T-cell (primary cell): ENCODE measurements at places on chromosomes 7 and 10.

DNA sequence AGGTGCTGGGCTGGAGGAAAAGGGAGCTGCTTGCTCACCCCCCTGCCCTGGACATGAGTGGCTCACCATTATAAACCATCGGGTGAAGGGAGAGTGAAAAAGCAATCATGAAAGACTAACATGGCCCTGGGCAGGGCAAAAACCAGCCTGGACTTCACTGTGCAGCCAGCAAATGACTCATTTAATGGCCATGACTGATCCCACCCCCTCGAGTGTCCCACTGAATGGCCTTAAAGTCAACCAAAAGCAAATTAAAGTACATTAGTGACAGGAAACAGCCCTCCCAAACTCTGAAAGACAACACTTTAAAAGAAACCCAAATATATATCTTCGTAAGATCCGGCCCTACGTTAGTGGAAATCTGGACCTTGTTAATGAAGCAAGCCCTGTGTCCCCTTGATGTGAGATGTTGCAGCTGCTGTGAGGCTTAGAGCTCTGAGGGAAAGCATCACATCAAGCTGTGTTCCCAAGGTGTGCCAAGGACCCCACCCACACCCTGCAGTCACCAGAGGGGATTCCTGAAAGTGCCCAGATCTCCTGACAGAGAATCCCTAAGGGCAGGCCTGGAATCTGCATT is 31.2 kb downstream of the ADCYAP1R1 start:
- no peak for DNase-seq
- no peaks in the 10 kb centered on the region for H3K4me1 ChIP-seq
- no peaks in the 10 kb centered on the region for H3K27me3 ChIP-seq
- no peak overlapping the region for H3K4me3 ChIP-seq

DNA sequence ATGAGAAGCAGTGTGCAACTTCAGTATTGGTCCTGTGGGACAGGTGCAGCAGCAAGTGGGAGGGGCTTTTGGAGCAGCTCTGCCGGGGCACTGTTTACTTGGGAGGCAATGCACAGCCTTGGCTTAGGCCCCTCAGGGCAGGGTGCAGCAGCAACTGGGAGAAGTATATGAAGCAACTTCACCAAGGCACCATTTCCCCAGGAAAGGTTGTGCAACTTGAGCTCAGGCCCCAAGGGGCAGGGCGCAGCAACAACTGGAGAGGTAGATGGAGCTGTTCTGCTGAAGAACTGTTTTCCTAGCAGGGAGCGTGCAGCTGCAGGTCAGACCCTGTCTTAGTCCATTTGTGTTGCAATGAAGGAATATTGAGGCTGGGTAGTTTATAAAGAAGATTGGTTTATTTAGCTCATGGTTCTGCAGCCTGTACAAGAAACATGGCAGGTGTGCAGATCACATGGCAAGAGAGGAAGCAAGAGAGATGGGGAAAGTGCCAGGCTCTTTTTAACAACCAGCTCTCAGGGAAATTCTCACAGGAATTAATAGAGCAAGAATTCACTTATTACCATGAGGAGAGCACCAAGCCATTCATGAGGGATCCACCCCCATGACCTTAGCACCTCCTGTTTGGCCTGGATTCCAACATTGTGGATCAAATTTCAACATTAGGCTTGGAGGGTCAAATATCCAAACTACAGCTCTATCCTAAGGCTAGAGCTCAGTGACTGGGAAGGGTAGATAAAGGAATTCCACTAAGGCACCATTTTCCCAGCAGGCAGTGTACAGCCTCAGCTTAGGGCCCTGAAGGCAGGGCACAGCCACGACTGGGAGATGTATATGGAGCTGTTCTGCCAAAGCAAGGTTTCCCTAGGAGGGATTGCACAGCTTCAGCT is 10.9 kb downstream of the GPR141 start:
- no peaks in the 10 kb centered on the region for H3K36me3 ChIP-seq
- H3K4me1 ChIP-seq, result no peaks in the 10 kb centered on the region
- peaks cover 11% of the 10 kb centered on the region for H3K27me3 ChIP-seq
- no peak for DNase-seq
- no peak overlapping the region for H3K27ac ChIP-seq

DNA sequence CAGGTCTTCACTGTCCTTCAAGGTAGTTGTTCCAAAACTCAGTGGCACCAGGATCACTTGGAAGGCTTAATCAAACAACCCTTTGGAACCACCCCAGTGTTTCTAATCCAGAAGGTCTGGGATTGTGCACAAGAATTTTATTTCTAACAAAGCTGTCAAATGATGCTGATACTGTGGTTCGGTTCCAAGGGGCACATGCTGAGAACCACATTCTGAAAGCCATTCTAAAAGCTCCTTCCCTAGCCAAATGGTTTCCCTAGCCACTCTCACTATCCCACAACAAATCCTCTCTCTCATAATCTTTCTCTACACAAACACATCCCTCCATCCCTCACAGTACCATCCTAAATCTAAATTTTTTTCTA is 52.1 kb downstream of the MACC1 start:
- no peak overlapping the region for H3K27ac ChIP-seq
- no peak for DNase-seq
- H3K36me3 ChIP-seq, result no peaks in the 10 kb centered on the region
- H3K4me3 ChIP-seq, result no peak overlapping the region
- no peaks in the 10 kb centered on the region for H3K4me1 ChIP-seq
- H3K27me3 ChIP-seq, result no peaks in the 10 kb centered on the region

- no peak for DNase-seq
- no peaks in the 10 kb centered on the region for H3K27me3 ChIP-seq
- H3K36me3 ChIP-seq, result no peaks in the 10 kb centered on the region
- no peak overlapping the region for H3K4me3 ChIP-seq
- H3K27ac ChIP-seq, result no peak overlapping the region
- H3K4me1 ChIP-seq, result no peaks in the 10 kb centered on the region
Observed at GRCh38 chr7:16592395-16592794, 53.2 kb downstream of the ANKMY2 start.
